Uterus (tissue), 4 donors: ENCODE measurements at places on chromosomes 2 and 18. TPM values are rescaled to one million over a fixed set of nuclear protein-coding genes. Genes with fewer than 3 reads are reported as not detected.

Gene PTH2R
- 0.70 TPM for total RNA-seq

GRCh38 chr2:236665572-236666118 is 96.0 kb downstream of the ACKR3 start:
- no peak overlapping the region for H3K27ac ChIP-seq
- no peaks in the 10 kb centered on the region for H3K36me3 ChIP-seq
- H3K4me1 ChIP-seq = no peaks in the 10 kb centered on the region
- H3K27me3 ChIP-seq = no peaks in the 10 kb centered on the region
- no peak for DNase-seq
- H3K4me3 ChIP-seq = no peak overlapping the region

Gene SLC40A1
- 252 TPM for total RNA-seq

DNA sequence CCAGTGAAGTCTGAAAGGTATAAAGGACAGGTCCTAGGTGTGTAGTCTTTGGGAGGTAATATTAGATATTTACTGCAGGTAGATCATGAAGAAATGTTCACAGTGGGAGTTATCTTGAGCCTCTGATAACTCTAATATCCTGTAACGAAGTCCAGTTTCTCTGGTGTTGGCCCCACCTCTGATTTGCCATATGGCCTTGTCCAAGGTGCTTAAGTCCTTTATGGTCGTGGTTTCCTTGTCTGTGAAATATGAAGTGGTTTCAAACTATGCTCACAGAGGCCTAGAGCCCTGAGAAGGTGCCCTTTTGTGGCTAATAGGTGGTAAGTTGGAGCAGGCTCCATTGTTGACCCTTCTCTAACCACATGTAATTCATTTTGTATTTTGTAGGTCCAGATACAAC is 190.7 kb downstream of the ICOS start:
- H3K4me1 ChIP-seq = no peaks in the 10 kb centered on the region
- no peak overlapping the region for H3K27ac ChIP-seq
- H3K27me3 ChIP-seq = no peaks in the 10 kb centered on the region
- DNase-seq = no peak
- H3K36me3 ChIP-seq = no peaks in the 10 kb centered on the region

- H3K27ac ChIP-seq = no peak overlapping the region
- H3K27me3 ChIP-seq = no peaks in the 10 kb centered on the region
- DNase-seq = no peak
- no peaks in the 10 kb centered on the region for H3K36me3 ChIP-seq
These were observed 22.5 kb upstream of the RAB27B start for GRCh38 chr18:54805571-54806334.

Gene RESP18
- total RNA-seq = not detected

Gene C2orf66
- not detected for total RNA-seq

DNA sequence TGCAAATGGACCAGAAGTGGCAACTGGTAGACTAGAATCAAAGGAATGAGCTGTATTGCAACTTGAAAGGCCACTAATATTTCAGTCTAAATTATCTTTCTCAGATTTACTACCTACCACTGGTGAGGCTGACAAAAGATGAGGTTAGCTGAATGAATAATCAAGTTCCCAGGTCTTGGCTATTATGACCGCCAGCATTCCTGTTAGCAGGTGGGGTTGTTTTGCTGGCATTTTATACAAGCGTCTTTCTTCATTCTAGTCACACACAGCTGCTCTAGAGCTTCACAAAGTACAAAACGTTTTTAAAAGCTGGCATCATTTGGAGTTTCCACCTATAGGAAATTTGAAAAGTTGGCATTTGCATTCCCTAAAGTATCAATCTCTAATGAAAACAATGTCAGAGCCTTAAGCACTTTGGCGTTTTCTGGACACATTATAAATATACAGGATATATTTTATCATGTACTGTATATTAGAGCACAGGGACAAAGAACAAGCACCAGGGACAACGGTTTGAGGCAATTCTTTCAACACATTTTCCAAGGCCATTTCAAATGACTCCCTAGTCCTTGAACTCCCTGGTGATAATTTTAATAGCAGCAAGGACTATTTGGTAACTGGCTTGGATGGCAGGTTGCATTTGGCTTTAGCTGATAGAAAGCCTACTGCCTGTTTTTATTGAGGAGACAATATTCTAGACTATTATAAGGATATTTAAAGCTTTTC is 410.2 kb upstream of the CHST9 start:
- H3K27ac ChIP-seq = no peak overlapping the region
- H3K27me3 ChIP-seq = no peaks in the 10 kb centered on the region
- no peaks in the 10 kb centered on the region for H3K36me3 ChIP-seq
- no peak for DNase-seq

Gene GULP1
- 128 TPM for total RNA-seq

GRCh38 chr18:12278741-12279682 is 24.9 kb downstream of the CIDEA start:
- peak overlapping the region; percentile 42 for H3K4me3 ChIP-seq
- no peaks in the 10 kb centered on the region for H3K27me3 ChIP-seq

- no peak overlapping the region for H3K4me3 ChIP-seq
- no peaks in the 10 kb centered on the region for H3K36me3 ChIP-seq
- peak overlapping the region; percentile 65 for H3K27ac ChIP-seq
- H3K4me1 ChIP-seq = peaks cover 7% of the 10 kb centered on the region
These were observed 30.4 kb downstream of the SRSF7 start for GRCh38 chr2:38720613-38721241.

DNA sequence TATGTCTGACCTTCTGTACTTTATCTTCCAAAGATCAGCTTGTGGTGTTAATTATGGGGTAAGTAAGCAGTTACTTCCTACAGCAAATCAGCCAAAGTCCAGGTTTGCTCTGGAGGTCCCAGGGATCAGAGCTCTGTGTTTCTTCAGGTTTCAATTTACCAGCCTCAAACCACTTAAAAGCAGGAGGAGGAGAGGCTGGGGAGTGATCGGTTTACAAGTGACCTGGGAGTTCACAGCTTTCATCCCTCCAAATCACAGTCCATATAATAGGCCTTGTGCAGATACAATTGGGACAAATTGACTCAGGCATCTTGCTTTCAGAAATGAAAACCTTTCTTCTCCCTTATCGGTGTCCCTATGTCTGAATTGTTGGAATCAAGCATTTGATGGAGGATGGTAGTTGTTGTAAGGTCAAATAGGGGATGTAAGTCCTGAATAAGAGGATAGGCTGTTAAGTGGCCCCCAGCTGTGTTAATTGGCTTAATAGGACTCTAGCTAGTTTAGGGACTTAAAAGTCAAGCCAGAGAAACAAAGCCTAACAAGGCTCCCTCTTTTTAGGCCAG is 188.0 kb upstream of the NT5C1B start:
- H3K4me3 ChIP-seq = no peak overlapping the region
- no peaks in the 10 kb centered on the region for H3K27me3 ChIP-seq
- DNase-seq = no peak
- H3K27ac ChIP-seq = no peak overlapping the region
- H3K36me3 ChIP-seq = no peaks in the 10 kb centered on the region

DNA sequence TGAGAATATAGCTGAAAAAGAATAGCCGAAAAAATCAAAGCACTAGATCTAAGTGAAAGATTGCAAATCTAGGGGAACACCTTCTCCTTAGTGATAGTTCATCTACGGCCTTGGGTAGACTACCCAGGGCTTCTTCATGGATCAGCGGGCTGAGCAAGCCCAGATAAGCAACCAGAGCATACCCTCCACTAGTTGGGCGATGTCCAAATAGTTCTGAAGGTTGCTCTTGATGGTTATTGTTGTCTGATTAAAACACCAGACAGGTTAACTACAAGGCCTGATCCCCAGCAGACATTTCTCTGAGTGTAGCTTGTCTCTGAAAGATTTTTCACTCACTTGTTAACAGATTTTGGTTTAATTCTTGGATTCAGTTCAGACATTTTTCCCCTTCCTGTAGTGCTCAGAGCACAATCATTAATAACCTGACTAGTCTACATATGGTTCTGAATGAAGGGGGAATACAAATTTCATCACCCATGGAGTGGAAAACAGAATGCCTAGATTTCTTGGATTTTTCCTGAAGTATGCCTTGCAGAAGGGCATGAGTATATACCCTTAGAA is 99.6 kb downstream of the BABAM2 start:
- peak overlapping the region; percentile 7 for H3K27ac ChIP-seq
- no peaks in the 10 kb centered on the region for H3K4me1 ChIP-seq
- H3K36me3 ChIP-seq = no peaks in the 10 kb centered on the region
- H3K4me3 ChIP-seq = no peak overlapping the region
- DNase-seq = no peak

DNA sequence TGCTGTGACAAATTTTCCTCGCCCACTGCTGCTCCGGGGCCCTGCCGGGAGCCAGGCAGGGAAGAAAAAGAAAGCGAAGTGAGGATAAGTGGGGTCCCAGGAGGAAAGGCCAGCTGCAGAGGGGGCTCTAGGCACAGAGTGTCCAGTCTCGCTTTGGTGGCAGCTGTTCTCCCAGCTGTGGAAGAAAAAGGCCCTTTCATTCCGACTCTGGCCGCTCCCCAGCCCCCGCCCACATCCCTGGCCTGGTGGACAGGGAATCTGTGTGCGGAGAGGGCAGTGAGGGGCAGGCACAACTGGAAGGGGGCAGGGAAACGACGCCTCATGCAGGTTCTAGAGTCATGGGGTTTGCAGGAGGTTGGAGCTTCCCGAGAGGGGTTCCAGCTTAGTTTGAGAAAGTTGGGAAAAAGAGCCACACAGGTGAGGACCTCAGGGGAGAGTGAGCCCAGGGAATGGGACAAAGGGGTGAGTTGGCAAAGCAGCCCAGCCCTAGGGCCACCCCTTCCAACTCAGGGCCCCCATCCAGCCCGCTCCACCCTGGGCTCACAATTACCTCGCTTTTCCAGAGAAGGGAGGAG is 1.8 kb downstream of the RTKN start:
- H3K4me1 ChIP-seq = no peaks in the 10 kb centered on the region
- peak; percentile 57 for DNase-seq
- H3K4me3 ChIP-seq = peak overlapping the region; percentile 39
- H3K27ac ChIP-seq = peak overlapping the region; percentile 73
- H3K27me3 ChIP-seq = no peaks in the 10 kb centered on the region
- H3K36me3 ChIP-seq = no peaks in the 10 kb centered on the region

- H3K27me3 ChIP-seq = no peaks in the 10 kb centered on the region
- no peak for DNase-seq
- H3K4me1 ChIP-seq = no peaks in the 10 kb centered on the region
- H3K4me3 ChIP-seq = no peak overlapping the region
- no peaks in the 10 kb centered on the region for H3K36me3 ChIP-seq
These were observed 11.2 kb downstream of the RELCH start for GRCh38 chr18:62198259-62198658.

Gene KCNJ13
- total RNA-seq = not detected

Gene NEU2
- not detected for total RNA-seq

DNA sequence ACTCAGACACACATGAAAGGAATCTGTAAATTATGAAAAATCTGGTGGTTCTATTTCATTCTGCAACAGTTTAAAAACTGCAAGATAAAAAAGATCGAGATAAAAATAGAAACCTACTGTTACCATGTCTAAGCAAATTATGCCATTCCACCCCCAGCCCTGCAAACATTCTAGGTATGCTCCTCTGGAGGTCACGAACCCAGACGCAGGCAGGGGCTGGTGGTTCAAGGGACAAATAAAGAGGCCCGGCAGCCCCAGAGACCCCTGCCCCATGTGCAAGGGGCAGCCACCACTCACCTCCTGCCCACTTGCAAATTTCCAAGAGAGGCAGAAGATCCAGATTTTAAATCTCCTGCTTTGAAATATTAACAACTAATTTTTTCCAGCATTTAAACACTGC is 210.5 kb downstream of the ANAPC1 start:
- no peaks in the 10 kb centered on the region for H3K27me3 ChIP-seq
- H3K4me1 ChIP-seq = no peaks in the 10 kb centered on the region
- H3K36me3 ChIP-seq = no peaks in the 10 kb centered on the region
- H3K27ac ChIP-seq = no peak overlapping the region

- DNase-seq = no peak
- H3K27me3 ChIP-seq = no peaks in the 10 kb centered on the region
- no peak overlapping the region for H3K4me3 ChIP-seq
- H3K36me3 ChIP-seq = no peaks in the 10 kb centered on the region
- no peaks in the 10 kb centered on the region for H3K4me1 ChIP-seq
These were observed 13.3 kb upstream of the POLE4 start for GRCh38 chr2:74944987-74945787.

- no peaks in the 10 kb centered on the region for H3K36me3 ChIP-seq
- no peak overlapping the region for H3K4me3 ChIP-seq
- no peaks in the 10 kb centered on the region for H3K27me3 ChIP-seq
- H3K27ac ChIP-seq = no peak overlapping the region
- DNase-seq = no peak
These were observed 68.3 kb downstream of the LRPPRC start for GRCh38 chr2:43927442-43927841.

- H3K4me3 ChIP-seq = no peak overlapping the region
- no peak for DNase-seq
- no peaks in the 10 kb centered on the region for H3K4me1 ChIP-seq
These were observed 20.2 kb downstream of the LGALSL start for GRCh38 chr2:64474121-64474571.

GRCh38 chr2:100470898-100471514 is 724 bp downstream of the NMS start:
- H3K36me3 ChIP-seq = no peaks in the 10 kb centered on the region
- no peak for DNase-seq
- no peaks in the 10 kb centered on the region for H3K4me1 ChIP-seq
- H3K27ac ChIP-seq = no peak overlapping the region

- no peak overlapping the region for H3K4me3 ChIP-seq
- H3K27me3 ChIP-seq = no peaks in the 10 kb centered on the region
- no peak for DNase-seq
- H3K4me1 ChIP-seq = no peaks in the 10 kb centered on the region
These were observed 31.9 kb downstream of the CIB4 start for GRCh38 chr2:26609205-26609631.

Gene KCNG3
- 0.41 TPM for total RNA-seq

DNA sequence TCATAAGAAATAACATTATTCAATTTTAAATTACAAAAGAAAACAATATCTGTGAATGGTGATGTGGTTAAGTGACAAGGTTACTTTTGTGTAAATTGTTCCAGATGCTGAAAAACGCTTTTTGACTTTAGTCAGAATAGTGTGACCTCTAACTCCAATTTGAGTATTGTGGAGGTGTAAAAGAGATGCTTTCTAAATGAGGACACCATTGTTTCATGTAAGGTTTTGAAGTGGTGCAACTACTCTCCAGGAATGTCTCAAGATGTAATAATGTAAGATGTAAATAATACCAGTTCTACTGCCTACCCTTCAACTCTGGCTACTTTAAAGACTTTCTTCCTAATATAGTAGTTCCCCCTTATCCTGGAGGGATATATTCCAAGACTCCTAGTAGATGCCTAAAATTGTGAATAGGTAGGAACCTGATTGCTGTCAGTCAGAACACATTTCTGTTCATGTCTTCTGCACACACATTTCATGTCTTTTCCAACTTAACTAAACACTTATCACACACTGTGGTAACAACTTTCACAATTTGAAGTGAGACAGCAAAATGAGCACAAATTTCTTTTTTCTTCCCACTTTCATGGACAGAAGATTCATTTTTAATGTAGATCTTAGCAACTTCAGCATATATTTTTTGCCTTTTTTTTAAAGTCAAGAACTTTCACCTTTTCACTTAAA is 39.1 kb upstream of the PPP1R1C start:
- H3K27me3 ChIP-seq = no peaks in the 10 kb centered on the region
- H3K27ac ChIP-seq = no peak overlapping the region
- no peak overlapping the region for H3K4me3 ChIP-seq

Gene SPP2
- total RNA-seq = not detected
